ENCODE measurements at places on chromosomes 16 and 17. TPM values are rescaled to one million over a fixed set of nuclear protein-coding genes. Genes with fewer than 3 reads are reported as not detected.

DNA sequence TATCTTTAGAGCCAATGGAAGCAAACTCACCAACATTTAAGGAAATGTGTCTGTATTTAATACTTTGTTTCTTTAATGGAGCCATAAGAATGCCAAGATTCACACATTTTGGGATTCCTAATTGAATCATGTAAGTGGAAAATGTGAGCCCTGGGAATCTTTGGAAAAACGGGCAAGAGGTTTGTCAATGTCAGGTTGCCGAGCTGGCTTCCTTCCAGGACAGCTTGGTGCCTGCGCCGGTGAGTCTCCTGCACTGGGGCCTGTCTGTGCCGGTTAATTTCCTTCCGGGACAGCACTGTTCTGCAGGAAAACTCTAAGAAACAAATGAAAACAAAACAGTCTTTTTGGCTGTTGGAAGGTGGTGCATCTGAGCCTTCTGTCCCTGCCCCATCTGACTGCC is 210.6 kb downstream of the HAPSTR1 start:
- H3K4me1 ChIP-seq, result no peaks in the 10 kb centered on the region
- no peak overlapping the region for H3K27ac ChIP-seq
- no peak for DNase-seq
- H3K36me3 ChIP-seq, result no peaks in the 10 kb centered on the region

GRCh38 chr17:57577751-57578607 is 167.1 kb downstream of the CCDC182 start:
- peaks cover 2% of the 10 kb centered on the region for H3K27me3 ChIP-seq
- no peaks in the 10 kb centered on the region for H3K36me3 ChIP-seq
- no peak for DNase-seq

DNA sequence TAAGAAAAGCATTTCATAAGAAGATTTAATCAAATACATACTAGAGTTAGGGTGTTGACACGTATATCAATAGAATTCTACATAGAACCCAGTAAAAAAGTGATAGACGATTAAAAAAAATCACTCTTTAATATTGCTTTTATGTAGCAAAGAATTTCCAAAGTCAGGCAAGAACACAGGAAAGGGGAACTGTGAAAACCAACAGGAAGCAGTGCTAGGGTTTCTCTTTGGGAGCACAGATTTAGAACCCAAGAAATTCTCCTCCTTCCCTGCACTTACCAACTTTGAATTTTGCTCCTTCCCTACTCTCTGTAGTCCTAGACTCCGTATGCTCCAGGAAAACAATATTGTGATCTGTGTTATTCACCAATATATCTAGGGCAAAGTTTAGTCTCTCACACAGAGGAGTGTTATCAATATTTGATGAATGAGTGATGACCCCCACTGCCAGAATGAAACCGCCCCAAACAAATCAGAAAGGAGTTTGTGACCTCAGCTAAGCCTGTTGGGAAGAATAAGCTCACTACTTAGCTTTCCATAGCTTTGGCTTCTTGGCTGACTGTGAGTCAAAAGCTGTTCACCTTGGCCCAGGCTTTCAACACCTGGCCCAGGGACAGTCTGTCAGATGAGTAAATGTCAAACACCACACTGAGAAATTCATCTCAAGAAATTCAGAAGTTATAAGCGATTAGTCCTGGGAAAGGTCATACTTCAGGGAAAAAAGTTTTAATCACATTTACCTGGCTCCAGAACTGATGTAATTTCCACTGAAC is 8.6 kb downstream of the RFWD3 start:
- no peak for DNase-seq
- peaks cover 19% of the 10 kb centered on the region for H3K4me1 ChIP-seq
- no peaks in the 10 kb centered on the region for H3K27me3 ChIP-seq
- H3K27ac ChIP-seq, result peak overlapping the region; percentile 81

GRCh38 chr17:77451245-77451893 is 310.6 kb downstream of the SEC14L1 start:
- H3K36me3 ChIP-seq, result peaks cover 10% of the 10 kb centered on the region
- H3K4me3 ChIP-seq, result peak overlapping the region; percentile 94
- DNase-seq, result peak; percentile 81
- H3K27me3 ChIP-seq, result peaks cover 33% of the 10 kb centered on the region

The LRRC45 gene
- total RNA-seq, result 12.2 TPM

The GPRC5B gene
- total RNA-seq, result 140 TPM

The PYY gene
- total RNA-seq, result not detected

The GFAP gene
- total RNA-seq, result not detected

The CD300E gene
- not detected for total RNA-seq

The HSF4 gene
- 5.7 TPM for total RNA-seq

Data from endothelial cell (in vitro differentiated cells).